ENCODE measurements at places on chromosomes 2 and 18.

DNA sequence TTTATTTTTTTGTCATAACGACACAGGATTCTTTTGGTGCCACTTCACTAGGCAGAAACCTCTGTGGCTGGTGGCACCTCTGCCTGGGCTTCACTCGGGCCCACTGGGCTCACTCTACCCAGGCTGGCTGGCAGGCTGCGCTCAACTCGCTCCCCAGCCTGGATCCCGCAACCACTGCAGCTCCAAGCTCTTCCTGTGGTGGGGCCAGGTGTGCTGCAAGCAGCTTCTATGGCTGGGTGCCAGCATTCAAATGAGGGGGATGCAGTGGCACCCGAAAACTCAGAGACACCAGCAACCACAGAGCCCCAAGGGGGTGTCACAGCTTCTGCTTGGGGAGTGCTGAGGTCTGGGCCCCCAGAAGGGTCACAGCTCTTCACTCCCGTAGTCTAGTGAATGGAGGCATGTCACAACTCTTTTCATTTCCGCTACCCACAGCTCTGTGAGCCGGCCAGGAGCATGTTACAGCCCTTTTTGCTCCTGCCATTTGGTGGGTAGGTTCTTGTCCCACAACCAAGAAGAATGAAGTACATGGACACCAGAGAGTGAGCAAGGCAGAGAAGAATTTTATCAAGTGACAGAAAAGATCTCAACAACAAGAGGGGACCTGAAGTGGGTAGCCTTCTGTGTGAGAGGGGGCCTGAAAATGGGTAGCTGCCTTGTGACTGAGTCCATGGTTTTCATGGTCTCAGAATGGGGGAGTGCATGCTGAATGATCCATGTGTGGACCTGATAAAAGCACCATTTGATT lies 170.1 kb downstream of the UBR3 start:
- no peak for DNase-seq

DNA sequence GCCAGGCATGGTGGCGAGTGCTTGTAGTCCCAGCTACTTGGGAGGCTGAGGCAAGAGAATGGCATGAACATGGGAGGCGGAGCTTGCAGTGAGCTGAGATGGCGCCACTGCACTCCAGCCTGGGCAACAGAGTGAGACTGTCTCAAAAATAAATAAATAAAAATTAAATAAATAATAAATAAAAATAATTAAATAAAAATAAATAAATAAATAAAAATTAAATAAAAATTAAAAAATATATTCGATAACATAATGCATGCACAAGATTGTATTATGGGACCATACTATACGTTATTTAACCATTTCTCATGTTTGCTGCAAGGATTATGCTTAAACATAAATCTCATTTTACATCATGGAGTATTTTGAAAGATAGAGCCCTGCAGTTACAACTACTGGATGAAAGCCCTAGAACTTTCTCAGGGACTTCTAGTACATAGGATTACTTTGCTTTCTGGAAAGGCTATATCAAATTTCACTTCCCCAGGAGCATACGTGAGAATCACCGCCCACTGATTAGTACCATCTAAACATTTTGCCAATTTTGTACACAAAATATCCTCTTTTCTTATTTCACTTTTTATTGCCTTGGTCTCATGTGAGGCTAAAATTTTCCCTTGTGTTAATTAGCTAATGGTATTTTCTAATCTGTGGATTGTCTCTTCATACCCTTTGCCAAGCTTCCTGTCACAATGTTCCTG lies 234.3 kb upstream of the LYPD1 start:
- DNase-seq = no peak

DNA sequence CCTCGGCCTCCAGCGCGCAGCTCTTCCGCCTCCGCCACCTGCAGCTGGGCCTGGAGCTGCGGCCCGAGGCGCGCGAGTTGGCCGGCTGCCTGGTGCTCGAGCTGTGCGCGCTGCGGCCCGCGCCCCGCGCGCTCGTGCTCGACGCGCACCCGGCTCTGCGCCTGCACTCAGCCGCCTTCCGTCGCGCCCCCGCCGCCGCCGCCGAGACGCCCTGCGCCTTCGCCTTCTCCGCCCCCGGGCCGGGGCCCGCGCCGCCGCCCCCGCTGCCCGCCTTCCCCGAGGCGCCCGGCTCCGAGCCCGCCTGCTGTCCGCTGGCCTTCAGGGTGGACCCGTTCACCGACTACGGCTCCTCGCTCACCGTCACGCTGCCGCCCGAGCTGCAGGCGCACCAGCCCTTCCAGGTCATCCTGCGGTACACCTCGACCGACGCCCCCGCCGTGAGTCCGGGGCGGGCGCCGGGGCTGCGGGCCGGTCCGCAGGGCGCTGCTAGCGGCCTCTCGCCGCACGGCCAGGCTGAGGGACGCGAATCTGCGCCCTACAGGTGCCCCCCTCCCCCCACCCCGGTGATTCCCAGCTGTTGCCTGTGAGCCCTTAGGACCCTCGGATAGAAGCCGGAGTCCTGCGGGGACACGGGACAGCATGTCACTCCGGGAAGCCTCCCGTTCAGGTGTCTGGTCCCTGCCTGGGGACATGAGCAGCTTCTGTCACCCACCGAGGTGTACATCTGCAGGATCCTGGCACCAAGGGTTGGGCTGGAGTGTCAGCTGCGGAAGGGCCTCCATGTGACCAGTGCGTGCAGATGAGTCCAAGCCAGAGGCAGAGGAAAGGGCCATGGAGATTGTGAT lies 616 bp downstream of the RNPEPL1 start:
- peak; percentile 54 for DNase-seq

DNA sequence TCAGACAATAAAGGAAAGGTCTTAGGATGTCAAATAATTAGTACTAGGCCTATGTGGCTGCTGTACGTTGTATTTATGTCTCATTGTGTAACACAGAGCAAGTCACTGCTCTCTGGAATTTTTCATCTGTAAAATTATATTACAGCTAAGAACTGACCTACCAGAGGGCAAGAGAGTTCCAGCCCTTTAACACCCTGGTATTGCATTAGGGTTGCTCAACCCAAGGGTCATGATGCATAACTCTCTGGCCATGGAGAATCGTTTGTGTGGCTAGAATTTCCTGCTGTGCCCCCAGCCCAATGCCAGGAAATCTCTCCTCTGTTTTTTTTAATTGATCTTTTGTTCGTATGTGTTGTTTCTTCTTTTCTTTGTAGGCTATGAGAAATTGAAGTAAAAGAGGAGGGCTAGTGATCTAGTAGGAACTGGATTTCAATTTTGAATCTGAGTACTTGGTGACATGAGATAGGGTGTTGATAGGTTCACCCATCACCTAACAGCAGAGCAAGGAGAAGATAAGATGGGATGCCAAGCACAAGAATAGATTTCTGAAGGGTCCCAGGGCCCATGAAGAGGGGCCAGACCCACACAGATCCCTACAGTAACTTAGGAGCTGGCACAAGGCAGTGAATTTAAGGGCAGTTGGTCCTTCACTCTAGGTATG lies 571.2 kb upstream of the TNP1 start:
- no peak for DNase-seq

DNA sequence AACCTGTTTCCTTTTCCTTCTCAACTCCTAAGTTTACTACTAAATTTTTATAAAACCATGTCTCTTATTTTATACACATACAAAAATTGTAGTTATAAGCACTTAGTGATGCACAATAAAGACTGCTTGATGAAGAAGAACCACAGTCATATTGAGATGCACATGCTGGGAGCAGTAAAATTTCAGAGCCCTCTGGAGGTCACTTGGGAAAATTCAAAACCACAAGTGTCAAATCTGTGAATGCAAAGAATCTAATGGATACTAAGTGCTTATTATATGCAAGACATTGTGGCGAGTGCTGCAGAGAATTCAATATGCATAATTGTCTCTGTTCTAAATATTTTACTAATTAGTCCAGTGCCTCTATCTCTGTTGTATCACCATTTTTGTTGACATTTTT lies 180.5 kb downstream of the VWC2L start:
- DNase-seq = no peak

GRCh38 chr2:237309416-237309815 lies 104.5 kb downstream of the COL6A3 start:
- no peak for DNase-seq

GRCh38 chr2:35495182-35495581 lies 860.4 kb upstream of the CRIM1 start:
- DNase-seq = no peak

DNA sequence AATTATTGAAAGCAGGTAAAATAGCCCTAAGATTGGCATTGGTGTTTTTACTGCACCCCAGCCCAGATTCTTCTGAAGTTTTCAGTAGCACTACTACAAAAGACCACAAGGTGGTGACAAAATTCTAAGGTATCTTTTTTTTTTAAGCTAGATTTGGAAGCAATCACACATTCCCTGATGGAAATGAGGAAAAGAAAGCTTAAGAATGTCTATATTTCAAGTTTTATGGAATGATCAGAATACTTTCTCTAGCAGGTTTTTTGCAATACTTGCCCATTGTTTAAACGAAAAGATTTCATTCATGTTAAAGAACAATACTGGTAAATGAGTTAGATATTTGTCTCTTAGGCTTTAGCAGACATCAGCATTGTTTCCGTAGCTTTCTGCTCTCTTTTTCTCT lies 32.1 kb upstream of the ZNF638 start:
- no peak for DNase-seq

GRCh38 chr2:216918088-216918680 lies 58.3 kb upstream of the TNP1 start:
- DNase-seq = no peak

DNA sequence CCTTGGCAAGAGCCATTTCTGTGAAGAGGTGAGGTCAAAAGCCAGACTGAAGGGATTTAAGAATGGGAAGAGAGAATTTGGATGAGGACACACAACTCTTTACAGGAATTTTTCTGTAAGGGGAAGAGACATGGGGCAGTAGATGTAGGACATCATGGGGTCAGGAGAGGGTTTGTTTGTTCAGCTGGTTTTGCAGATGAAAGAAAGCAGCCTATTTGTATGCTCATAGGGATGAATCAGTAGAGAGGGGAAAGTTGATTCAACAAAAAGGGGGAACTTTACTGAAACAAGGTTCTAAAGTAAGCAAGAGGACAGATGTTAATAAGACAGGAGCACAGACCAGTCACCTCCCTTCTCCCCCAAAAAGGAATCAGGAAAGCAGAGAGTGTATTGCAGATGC lies 11.2 kb downstream of the SCG2 start:
- DNase-seq = no peak

Measured in activated CD4-positive, alpha-beta T cell treated with anti-CD3 and anti-CD28 coated beads for 4 hours (primary cell).